Mammary epithelial cell (primary cell): ENCODE measurements at places on chromosomes 7 and 10. TPM values are rescaled to one million over a fixed set of nuclear protein-coding genes. Genes with fewer than 3 reads are reported as not detected.

C10orf67 gene
- 0.16 and 0.35 TPM in 2 replicates for total RNA-seq

ZNF107 gene
- total RNA-seq, result 4.6 and 6.4 TPM in 2 replicates

TSPAN13 gene
- total RNA-seq, result 15.7 TPM

ANKRD2 gene
- total RNA-seq, result 0.83 TPM

GPRIN2 gene
- 3.7 TPM for total RNA-seq

DPCD gene
- 32.2 TPM for total RNA-seq
